Pancreas (tissue), 10 donors: ENCODE measurements at places on chromosomes 11 and 22.

DNA sequence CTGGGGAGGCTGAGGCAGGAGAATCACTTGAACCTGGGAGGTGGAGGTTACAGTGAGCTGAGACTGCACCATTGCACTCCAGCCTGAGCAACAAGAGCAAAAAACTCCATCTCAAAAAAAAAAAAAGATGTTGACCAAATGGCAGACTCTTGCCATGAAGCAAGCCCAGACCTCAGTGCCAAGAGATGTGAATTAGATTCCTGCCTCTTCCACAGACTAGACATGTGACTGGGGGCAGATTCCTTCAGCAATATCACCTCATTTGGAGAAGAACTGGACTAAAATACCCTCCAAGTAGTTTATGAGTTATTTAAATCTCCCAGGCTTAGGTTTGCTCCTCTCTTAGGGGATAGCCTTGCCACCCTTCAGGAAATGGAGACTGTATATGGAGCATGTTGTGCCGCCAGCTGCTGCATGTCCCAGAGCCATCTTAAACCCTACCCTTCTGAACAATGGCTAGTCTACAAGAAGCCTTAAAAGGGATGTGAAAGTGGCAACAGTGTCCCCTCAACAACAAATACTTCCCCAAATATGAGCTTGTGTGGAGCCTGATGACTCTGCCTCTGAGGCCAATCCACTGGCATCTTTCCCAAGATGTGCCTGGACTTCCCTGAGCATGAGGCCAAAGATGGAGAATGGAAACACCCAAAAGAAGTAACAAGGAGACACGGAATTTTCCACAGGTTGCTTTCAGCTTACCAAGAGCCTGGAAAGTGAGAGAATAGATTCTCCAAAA lies 763 bp upstream of the MS4A7 start:
- no peak for DNase-seq

GRCh38 chr11:1655168-1656060 lies 25.8 kb downstream of the KRTAP5-5 start:
- peak; percentile 30 for DNase-seq

DNA sequence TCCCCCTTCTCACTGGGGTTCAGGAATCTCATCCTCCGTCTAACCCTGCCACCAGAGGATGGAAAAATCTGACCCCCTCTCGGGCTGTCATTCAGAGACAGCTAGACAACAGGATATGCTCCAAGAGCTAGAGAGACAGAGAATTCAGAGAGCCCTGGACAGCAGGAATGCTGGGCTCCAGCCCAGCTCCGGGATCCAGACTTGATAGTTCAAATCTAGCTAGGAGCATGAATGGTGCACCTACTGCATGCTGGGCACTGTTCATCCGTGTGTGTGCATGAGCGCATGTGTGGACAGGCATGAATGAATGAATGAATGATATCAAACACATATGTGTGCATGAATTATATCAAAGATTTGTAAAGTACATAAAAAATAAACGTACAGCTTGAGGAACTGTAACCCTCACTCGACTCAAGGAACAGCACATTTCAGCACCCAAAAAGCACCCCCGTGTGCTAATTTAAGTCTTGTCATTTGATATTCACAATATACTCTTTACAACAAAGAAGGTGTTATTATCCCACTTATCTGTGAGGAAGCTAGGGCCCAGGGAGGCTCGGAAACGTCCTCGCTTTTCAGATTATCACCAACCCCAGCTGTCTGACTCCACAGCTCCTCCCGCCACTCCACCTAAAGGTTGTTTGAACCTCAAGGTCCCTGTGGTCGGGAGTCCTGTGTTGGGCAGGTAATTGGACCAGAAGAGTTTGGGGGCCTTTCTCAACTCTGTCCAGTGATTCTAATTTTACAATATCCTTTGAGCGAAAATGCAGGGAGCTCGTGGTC lies 640 bp upstream of the VSIG10L2 start:
- DNase-seq = no peak

- no peak for DNase-seq
These were observed 932 bp downstream of the IRAG1 start for GRCh38 chr11:10692531-10693115.

GRCh38 chr22:49767355-49768062 lies 60.2 kb downstream of the BRD1 start:
- DNase-seq = no peak

DNA sequence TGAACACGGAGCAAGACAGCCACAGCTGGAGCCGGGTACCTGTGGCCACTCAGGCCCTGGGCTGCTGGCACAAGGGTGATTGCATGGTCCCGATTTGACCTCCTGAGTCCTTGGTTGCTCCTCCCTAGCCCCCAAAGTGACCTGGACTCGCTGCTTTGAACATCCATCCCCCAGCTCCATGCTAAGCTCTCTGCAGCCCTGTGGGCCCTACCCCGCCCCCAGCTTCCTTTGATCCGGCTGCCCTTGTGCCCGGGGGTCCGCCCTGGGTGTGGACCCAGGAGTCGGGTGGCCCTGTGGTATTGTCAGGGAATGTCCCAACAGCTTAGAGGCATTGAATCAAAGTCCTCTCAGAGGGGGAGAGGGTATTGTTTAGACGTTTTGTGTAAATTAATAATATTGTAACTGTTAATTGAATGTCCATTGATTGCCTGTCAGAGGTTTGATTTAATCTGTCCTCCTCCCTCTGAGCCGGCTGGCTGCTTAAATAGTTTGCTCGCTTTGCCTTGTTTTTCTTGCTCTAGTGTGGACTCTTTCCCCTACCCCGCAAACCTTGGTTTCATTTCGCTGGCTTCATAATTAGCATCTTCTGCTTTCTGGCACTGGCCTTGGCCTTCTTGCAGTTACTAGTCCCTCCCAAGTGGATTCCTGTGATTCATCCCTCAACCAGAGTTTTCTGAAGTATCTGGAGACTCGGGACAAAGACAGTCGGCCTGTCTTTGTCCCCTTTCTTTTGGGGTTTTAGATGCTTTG lies 20.7 kb downstream of the GRIK4 start:
- no peak for DNase-seq

DNA sequence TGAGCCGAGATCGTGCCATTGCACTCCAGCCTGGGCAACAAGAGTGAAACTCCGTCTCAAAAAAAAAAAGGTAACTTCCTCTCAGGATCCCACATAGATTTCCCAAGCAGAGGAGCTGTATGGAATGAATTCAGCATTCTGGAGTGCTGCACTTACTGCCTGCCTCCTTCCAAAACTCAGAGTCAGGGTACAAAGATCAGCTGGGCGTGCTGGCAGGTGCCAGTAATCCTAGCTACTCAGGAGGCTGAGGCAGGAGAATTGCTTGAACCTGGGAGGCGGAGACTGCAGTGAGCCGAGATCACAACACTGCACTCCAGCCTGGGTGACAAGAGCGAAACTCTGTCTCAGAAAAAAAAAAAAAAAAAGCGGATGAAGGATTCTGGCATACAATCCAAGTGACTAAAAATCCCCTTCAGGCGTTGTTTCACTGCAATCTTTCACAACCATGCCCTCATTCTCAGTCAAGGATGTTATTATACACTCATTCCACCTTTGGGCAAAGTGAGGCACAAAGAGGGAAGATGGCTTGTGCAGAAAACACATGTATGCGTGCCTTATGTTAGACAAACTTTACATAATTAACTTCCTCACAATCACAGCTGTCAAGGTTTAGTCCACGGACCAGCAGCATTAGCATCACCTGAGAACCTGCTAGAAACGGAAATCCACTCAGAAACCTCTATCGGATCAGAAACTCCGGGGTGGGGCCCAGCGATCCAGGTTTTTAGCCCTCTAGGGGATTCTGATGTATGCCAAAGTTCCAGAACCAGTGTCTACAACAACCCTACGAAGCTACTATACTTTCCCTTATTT lies 1.1 kb upstream of the NOL12 start:
- DNase-seq = no peak

- DNase-seq = no peak
These were observed 184.9 kb downstream of the SBF2 start for GRCh38 chr11:10108915-10109680.

- DNase-seq = no peak
These were observed 8.7 kb downstream of the TNKS1BP1 start for GRCh38 chr11:57316017-57316416.

DNA sequence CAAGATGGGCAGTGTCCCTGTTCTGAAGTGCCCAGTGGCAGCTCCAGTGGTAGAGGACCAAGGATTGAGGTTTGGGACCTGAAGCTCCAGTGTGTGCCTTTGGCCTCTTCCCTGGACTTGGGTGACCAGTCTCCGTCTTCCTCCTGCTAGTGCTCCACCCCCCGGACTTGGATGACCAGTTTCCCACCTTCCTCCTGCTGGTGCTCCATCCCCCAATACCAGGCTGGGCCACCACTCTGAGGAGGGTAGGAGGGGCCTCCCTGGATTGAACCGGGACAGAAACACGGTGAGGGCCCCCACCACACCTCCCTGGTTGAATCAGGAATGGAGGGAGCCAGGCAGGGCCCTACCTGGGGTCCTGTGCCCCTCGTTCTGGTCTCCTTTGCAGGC lies 10.9 kb upstream of the NEAT1 start:
- no peak for DNase-seq
